Activated CD4-positive, alpha-beta T cell treated with anti-CD3 and anti-CD28 coated beads, Interleukin-2, amount 50 U/mL, for 16 hours (primary cell): ENCODE measurements at places on chromosomes 3 and 15.

GRCh38 chr3:29100292-29100691 lies 180.6 kb upstream of the RBMS3 start:
- DNase-seq, result no peak

- DNase-seq, result no peak
Measured at GRCh38 chr3:129558772-129559564, 16.0 kb downstream of the H1-8 start.

DNA sequence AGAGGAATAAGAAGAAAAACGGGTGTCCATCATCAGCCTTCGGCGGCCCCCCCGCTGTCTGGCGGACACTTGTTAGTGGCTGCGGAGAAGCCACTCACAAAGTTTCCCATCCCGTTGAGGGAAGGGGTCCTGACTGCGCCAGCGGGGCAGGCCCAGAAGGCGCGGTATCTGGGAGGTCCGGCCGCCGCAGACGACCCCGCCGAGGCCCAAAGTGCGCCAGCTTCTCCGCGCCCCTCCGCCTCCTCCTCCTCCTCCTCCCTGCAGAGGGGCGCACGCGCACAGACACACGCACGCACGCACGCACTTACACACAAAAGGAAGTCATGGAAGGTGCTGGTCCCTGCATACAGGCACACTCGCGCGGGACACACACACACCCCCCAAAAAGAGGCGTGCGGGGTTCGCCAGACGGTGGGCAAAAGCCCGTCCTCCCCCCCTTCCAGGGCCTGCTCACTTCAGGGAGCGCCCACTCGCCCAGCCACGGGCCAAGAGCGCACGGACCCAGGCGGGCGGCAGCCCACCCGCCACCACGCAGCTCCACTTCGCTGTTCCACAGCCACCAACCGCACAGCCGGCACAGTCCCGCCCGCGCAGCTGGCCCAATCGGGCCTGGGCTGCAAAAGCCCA lies 18.0 kb downstream of the ZNF148 start:
- DNase-seq, result peak; percentile 44

GRCh38 chr3:152857082-152857481 lies 22.2 kb downstream of the P2RY1 start:
- no peak for DNase-seq

- DNase-seq, result no peak
Measured at GRCh38 chr3:58117561-58118181, 93.1 kb downstream of the DNASE1L3 start.

- no peak for DNase-seq
Measured at GRCh38 chr15:64807751-64808222, 17.7 kb downstream of the PIF1 start.

GRCh38 chr3:48625600-48625999 lies 4.0 kb upstream of the TMEM89 start:
- DNase-seq, result no peak

GRCh38 chr15:70475407-70475781 lies 288.0 kb downstream of the UACA start:
- no peak for DNase-seq

- DNase-seq, result no peak
Measured at GRCh38 chr3:156518726-156519125, 36.2 kb downstream of the SSR3 start.

DNA sequence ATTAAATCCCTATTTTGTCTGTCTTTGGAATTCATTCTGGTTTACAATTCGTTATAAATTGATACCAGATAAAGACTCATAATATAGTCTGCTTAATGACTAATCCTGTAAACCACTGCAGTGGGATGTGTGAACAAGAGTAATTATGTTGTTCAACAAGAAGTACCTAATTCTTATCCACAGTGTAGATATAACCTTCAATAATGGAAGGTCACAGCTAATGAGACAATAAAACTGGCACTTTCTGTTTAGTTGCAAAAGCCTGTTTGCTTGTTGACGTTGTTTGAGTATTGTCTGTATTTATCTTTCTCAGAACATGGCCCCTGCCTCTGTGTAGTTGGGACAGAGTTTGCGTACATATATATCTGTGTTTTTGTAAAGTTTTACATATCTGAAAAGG lies 26.7 kb downstream of the PIAS1 start:
- DNase-seq, result no peak

DNA sequence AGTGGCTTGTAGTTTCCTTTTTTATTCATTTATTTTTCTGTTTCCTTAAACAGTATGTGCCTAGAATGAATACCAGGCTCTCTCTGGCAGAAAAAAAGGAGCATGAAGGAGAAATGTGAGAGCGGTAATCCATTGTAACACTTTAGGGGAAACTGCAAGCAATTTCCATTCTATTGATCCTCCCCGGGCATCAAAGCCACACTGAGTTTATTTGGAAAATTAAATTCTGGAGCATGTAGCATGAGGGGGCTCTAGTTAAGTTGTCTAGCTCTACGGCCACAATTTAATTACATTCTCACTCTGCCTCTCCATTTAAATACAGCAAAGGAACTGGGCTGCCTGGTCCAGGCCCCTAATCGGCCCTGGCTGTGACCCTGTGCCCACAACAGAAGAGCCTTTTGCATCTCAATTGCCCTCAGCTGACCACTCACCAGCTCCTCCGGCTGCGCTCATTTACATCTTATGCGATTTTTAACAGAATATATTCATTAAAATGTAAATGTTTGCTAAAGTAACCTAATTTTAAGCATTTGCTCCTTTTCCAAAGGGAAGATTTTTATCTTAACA lies 72.9 kb downstream of the MEGF11 start:
- DNase-seq, result no peak

DNA sequence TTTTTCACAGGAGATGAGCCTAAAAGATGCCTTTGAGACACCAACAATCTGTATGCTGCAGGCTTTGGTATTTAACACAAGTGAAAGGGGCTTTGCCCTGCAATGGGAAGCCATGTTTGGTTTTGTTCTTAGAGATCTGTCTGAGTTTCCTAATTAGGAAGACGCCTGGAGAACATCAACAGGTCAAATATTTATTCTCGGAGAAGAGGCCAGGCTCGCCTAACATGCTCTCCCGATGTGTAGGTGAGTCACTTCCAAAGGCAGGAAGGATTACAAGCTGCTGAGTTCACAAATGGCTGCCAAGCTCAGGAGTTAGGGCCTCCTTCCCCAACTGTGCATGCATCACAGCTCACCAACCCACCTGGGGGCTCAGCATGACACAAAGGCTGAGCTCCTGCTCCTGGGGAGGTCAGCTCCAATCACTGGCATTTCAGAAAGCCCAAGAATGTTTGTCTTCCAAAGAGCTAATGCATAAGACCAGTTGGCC lies 119.5 kb upstream of the PRICKLE2 start:
- DNase-seq, result no peak

DNA sequence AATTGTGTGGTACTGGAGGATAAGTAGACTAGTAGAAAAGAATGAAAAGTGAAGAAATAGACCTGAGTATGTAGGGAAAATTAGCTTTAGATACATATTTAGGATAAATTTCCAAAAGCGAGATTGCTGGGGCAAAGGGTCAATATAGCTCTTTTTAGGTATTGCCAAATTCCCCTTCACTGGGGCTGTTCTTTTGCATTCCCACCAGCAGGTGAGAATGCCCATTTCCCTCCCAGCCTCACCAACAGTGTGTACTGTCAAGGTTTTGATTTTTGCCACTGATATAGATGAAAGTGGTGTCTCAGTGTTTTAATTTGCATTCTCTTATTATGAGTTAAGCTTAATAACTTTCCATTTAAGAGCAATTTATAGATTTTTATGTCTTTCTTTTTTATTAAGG lies 35.7 kb upstream of the BHLHE40 start:
- no peak for DNase-seq

GRCh38 chr3:155908086-155908485 lies 37.6 kb downstream of the GMPS start:
- DNase-seq, result peak; percentile 22

GRCh38 chr3:195196266-195196665 lies 74.7 kb downstream of the XXYLT1 start:
- DNase-seq, result no peak

DNA sequence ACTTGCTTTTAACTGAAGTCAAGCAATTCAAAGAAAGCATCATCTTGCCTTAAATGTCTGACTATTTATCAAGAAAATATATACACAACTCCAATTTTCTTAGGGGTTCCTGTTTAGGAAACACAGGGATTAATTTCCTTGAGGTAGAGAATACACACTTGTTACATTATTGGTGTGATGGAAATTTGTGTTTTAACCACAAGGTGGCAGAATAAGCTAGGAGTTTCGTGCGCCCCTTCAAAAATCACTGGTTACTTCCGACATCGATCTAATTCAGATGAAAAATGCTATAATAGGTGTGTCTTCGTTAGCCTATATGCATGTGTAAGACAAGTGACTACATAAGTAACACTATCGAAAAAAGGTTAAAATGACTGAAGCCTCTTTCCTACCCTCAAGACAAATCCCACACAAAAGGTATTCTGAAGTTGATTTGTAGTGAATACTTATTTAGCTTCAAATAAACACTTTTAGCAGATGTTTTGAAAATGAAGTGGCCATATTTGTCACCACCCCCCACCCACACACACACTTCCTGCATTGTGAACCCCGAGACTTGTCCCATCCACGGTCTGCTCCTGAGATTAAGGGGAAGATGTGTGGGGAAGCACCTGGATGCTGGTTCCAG lies 246.5 kb downstream of the ROBO1 start:
- DNase-seq, result peak; percentile 31

GRCh38 chr3:8283193-8283592 lies 218.4 kb upstream of the LMCD1 start:
- no peak for DNase-seq

- DNase-seq, result no peak
Measured at GRCh38 chr3:173932624-173933023, 535.1 kb downstream of the NLGN1 start.

- DNase-seq, result no peak
Measured at GRCh38 chr15:100595964-100596363, 6.0 kb downstream of the LINS1 start.

DNA sequence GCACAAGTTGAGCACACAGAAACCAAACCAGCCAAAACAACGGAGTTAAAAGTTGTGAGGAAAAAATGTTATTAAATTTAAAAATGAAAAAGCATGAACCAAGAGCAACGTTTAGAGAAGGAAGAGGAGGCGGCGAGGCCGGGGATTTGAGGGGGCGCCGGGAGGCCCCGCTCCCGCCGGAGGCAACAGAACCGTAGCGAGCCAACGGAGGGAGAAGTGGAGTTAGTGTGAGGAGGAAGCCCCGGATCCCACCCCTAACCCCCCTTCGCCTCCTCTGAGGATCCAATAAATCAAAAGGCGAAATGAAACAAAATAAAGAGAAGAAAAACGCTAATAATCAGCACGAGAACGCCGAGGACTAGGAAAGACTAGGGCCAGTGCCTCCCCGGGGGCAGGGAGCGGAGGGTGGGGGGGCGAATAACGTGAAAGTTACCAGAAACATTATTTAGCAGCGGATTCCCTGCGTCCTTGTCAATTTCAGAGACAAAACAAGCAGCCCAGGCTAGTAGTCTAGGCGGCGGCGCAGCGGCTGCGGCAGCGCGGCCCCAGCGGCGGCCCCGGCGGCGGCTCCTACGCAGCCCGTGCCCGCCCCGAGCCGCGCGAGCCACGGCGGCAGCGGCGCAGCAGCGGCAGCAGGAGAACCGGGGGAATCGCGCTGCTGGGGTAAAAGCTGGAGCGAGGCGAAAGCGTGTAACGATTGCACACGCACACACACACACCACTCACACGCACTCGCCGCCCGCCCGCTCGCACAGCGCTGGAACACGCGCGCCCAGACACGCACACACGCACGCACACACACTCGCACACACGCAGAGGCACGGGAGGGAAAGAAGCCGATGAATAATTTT lies 1.7 kb downstream of the MEIS2 start:
- no peak for DNase-seq

DNA sequence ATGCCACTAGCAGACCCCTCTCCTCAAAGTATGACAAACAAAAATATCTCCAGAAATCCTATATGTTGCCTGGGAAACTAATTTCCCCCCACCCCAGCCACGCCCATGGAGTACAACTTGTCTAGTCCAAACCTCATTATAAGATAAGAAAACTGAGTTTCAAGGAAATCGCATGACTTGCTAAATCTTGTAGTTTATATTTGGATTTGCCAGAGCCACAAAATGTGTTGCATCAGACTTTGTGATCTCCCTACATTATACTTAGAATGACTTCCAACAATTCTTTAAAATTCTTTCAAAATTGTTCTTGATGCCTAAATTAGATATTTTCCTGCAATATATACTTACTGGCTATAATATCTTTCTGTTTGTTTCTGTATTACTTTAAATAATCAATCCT lies 1034.4 kb downstream of the IGSF11 start:
- DNase-seq, result no peak

- peak; percentile 41 for DNase-seq
Measured at GRCh38 chr3:184361532-184361931, at the start of the genes CLCN2 and POLR2H. Gene CLCN2 (minus strand): TSS chr3:184361605. CDS start chr3:184361479, 126 bp downstream. Gene POLR2H (plus strand): TSS chr3:184361710. CDS start chr3:184363493, 1,783 bp downstream.

DNA sequence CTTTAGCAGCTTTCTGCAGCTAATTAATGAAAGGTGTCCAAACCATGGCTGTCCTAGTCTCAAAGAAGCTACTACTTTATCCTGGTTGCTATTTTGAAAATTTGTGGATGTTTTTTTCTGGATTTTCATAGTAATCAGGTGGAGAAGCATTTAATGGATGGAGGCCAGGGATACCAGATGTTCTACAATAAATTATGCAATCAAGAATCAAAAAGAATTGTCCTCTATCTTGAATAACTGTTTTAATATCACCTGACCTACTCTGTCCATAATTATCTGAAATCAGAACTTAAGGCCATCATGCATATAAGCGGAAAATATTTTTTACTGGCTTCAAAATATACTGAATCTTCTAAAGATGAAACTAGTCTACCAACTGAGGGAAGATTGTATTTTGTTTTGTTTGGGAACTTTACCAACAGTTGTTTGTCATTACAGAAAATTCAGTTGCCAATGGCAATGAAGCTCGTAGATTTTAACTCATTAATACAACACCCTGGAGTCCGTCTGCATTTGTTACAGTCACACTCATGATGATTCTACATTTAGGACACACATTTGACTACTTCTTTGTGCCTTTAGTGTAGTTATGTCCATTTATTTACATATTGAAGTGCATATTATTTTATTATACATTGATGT lies 762.3 kb upstream of the GRM7 start:
- DNase-seq, result no peak

DNA sequence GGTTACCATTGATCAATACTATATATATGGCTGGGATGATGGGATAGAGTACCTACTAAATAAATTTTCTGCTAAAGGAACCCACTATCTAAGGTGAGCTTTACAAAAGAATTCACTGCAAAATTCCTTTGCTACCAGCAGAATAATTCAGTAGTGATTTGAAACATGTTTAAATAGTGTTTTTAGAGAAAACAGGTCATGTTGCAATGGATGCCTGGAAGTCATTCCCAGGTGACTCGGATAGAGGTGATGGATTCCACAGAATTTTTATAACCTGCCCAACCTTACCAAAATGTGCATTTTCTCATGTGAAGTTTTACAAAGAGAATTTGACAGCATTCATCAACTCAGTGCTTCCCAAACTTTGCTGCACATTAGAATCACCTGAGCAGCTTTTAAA lies 53.2 kb downstream of the CEP152 start:
- DNase-seq, result no peak

- no peak for DNase-seq
Measured at GRCh38 chr3:128320551-128321340, 145.9 kb downstream of the DNAJB8 start.

GRCh38 chr3:47536967-47537366 lies 23.5 kb upstream of the ELP6 start:
- DNase-seq, result no peak

GRCh38 chr3:120148187-120148949 lies 54.1 kb upstream of the GSK3B start:
- no peak for DNase-seq

- DNase-seq, result peak; percentile 78
Measured at GRCh38 chr15:90869601-90870353, 1.4 kb downstream of the FURIN start.

- peak; percentile 78 for DNase-seq
Measured at GRCh38 chr3:9946112-9947024, 5.8 kb downstream of the PRRT3 start.

- no peak for DNase-seq
Measured at GRCh38 chr3:53464424-53464823, 30.0 kb upstream of the CACNA1D start.
